ENCODE measurements at places on chromosomes 7 and 10. TPM values are rescaled to one million over a fixed set of nuclear protein-coding genes. Genes with fewer than 3 reads are reported as not detected.
A peak's percentile ranks its signal among the peaks of the same experiment; 100 is the strongest.

DNA sequence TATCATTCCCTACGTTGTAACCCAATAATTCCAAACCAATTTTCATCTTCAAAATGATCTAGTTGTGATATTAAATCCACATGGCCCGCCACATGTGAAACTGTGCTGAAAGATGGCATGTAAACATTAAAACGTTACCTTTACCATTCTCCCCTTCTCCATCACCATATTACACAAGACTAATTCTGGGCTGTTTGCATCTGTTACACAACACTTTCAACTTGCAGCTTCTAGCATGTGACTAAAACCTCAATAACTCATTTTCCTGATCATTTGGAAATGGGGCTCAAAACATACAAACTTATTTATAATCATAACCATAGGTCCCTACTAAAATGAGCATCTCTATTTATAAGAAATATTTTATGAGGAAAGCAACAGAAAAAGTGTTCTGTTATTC, 4.7 kb downstream of the MTERF1 start:
- no peak for DNase-seq

- DNase-seq: no peak
Observed at GRCh38 chr10:129760003-129760315, 204.1 kb downstream of the EBF3 start.

- no peak for DNase-seq
Observed at GRCh38 chr7:134415700-134416099, 43.2 kb downstream of the AKR1B1 start.

DNA sequence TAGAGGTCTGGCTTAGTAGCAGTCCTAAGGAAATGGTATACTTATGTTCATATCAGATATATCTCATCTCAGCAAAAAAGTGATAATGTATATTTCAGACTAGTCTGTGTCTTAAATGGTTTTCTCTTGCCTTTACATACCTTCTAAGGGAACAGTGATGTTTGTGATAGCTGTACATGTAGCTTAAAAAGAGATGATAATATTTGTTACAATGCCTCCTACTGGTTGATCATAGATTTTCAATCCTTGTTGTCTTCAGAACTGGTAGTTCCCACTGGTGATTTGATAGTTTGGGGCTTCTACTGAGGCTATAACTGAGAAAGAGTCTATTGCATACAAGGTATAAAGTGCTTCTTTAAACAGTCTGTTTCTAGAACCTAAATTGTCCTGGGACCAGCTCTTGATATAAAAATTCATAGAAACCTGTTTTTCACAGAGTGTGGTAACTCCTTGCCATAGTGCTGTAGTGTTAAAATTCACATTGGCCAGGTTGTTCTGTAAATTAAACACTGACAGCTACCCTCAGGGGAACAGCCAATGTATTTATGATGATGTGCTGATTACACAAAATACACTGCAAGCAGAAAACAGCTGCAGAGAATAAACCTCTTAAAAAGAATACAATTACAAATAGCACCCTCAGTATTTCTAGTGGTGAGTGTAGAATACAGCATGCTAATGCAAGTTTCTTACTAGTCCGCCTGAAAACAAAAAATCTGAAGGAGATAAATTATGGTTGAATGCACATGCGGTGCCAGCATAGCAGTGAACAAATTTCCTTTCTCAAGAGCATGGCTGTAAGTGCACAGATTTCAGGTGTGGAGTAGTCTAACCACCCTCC, 90.3 kb downstream of the BTRC start:
- DNase-seq: no peak

- peak; percentile 44 for DNase-seq
Observed at GRCh38 chr10:14742815-14743214, 31.9 kb downstream of the FAM107B start.

- no peak for DNase-seq
Observed at GRCh38 chr7:50504646-50505546, 54.7 kb upstream of the FIGNL1 start.

DNA sequence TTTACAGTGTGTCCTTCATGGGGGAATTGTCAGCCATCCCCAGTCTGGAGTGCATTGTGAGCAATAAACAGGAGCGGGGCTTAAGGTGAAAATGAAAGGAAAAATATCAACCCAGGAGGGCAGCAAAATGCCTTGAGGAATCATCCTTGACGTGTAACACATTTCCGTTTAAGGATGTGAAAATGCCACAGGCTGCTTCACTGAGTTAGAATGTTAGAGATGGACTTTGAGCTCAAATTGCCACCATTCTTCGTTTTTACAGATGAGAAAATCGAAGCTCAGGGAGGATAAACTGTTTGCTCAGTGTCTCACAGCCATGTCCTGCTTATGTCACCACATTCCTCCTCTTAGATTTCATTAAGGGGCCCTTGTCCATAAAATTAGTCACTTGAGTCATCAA, 23.1 kb downstream of the SORCS3 start:
- DNase-seq: no peak

GRCh38 chr7:139821349-139822105, 7.5 kb upstream of the TBXAS1 start:
- no peak for DNase-seq

DNA sequence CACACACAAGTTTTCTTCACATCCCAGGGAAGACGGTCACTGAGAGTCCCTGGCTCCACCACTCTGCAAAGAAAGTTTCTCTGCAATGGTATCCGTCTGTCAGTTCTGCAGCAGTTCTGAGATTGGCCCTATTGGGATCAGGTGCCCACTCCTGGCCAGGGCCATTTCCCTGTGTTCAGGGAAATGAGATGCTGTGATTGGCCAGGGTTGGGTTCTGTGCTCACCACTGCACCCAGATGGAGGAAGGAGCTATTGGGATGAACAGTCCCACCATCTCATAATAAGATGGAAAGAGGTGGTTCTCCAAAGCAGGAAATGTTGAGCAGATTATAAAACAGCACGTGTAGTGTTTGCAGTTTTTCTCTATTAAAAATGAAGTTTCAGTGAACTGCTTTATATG, 13.3 kb upstream of the PIP4K2A start:
- DNase-seq: no peak

The HK1 gene
- 70.7 TPM for total RNA-seq

The TBX20 gene
- 30.6 TPM for total RNA-seq

The VIPR2 gene
- total RNA-seq: 7.3 TPM

The AOAH gene
- 17.0 TPM for total RNA-seq

The BAZ1B gene
- 50.7 TPM for total RNA-seq

Data from mucosa of gallbladder (tissue), 1 donor.